ENCODE measurements at places on chromosomes 2 and 18. TPM values are rescaled to one million over a fixed set of nuclear protein-coding genes. Genes with fewer than 3 reads are reported as not detected.

GRCh38 chr2:185978634-185979407, 240.2 kb downstream of the FSIP2 start:
- DNase-seq: no peak

DNA sequence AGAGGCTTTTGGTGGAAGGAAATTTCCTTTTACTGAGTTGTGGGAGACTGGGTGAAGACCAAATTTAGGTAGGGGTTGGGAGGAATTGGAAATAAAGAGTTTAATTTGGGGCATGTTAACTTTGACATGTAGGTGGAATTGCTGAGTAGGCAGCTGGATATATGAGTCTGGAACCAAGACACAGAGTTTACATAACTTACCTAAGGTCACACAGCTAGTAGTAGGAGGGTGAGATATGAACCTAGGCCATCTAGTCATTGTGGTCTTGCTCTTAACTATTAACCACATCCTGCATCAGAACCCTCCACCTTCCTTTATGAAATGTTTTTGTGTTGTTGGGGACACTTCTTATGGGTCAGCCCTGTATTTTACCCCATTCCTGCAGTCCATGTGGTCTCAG, 113.1 kb downstream of the ICOS start:
- no peak for DNase-seq

GRCh38 chr2:100321866-100322820, at the start of gene LONRF2:
Gene LONRF2, minus strand, starts transcription at chr2:100322501. Its CDS starts 408 bp downstream, at chr2:100322093.
- no peak for DNase-seq

DNA sequence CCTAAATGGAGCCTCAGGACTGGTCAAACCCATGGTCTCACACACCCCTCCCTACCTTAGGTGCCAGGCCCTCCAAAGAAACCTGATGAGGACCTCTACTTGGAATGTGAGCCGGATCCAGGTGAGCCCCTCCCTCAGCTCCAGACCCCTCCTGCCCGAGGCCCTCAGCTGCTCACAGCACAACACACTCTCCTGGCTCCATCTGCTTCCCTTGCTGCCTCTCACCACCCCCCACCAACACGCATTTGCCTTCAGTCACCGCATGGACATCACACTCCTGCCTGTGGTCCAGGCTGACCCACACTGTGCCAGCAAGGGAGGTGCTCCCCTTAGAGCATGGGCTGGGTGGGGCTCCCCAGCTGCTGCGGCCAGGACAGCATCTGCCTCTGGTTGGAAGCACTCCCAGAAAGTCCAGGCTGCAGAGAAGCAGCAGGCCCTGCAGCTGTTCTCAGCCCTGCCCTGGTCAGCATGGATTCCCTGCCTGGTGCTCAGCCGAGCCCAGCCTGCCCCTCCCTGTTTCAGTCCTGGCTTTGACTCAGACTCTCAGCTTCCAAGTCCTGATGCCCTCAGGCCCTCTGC, 15.1 kb downstream of the SH2D6 start:
- DNase-seq: no peak

- DNase-seq: no peak
These were observed 91.4 kb downstream of the RTN4 start for GRCh38 chr2:54958717-54959371.

DNA sequence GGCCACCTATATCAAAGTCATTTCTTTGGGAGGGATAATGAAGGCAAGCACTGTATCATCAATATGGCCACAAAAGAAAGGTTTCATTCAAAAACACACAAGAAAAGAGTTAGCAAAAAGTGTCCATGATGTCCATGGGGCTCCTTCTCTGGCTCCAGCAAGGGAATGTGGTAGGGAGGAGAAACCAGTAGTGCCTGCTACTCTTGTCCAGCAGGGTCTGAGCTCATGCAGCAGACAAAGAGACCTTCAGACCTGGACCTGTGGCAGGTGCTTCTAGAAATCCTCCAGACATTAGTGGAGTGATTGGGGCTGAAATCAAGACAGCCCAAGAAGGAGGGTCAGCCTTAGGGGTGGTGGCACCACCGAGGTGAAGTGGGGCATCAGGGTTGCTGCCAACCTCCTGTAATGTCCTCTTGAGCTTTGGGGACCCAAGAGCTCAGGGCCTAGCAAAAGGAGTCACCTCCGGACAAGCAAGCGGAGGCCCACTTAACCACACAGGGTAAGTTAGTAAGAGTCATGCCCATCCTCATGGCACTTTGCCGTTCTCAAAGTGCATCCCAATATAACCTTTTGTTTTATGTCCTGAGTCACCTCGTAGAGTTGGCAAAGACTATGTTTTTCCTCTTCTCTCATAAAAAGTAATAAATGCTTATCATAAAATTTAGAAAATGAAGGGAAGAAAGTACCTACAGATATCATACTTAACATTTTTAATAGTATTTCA, 112.6 kb upstream of the YPEL5 start:
- DNase-seq: no peak

DNA sequence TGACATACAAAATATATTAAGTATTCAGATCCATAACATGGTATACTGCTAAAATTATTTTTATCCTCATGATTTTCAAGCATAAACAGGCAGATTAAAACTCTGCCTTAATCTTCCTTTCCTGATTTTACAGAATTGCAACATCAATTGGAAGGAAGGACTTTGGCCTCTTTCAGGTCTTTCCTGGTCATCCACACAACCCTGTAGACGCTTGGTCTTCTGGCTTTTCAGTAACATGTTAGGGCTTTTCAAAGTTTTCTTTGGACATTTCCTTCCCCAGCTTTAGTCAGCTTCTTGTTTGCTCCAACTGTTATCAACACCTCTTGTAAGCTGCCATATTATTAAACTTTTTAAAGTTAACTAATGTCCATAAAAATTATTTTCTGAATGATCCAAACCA, 1364.9 kb upstream of the NRXN1 start:
- DNase-seq: no peak

DNA sequence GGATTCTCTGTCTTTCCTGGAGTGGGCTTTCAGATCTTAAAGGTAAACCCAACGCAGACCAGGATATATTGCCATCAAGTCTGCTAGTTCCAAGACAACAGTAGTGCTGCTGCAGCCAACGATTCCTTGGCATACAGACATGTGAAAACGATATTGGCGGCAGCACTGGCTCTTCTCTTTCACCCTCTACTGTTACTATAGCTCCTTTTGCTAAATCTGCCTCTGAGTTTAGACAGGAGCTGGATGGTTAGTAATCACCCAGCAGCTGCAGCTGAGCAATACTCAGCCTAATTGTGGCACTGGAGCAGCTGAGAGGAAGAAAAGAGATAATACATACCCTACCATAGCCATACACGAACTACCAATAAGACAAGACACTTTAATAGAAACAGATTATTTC, 4.0 kb downstream of the YES1 start:
- no peak for DNase-seq

- no peak for DNase-seq
These were observed 3.9 kb upstream of the NPPC start for GRCh38 chr2:231929961-231930592.

- DNase-seq: no peak
These were observed 77.4 kb downstream of the RTP5 start for GRCh38 chr2:241947004-241947350.

- DNase-seq: no peak
These were observed 3.9 kb downstream of the MAP3K19 start for GRCh38 chr2:135043345-135043744.

DNA sequence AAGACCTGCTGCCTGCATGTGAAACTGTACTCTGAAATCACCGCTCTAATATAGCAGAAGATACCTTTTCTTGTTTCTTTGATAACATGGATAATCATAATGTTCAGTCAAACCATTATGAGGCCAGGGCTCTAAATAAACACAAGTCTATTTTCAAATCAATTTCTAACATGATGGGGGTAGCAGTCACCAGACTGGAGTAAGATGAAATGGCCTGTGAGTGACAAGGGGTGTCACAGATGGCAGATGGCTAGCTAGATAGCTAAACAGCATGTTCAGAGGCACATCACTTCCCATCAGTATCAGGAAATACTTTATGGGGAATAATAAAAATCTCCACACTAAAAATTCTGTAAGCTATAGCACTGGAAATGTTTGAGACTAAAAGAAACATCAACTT, 14.0 kb downstream of the MBD2 start:
- DNase-seq: no peak

DNA sequence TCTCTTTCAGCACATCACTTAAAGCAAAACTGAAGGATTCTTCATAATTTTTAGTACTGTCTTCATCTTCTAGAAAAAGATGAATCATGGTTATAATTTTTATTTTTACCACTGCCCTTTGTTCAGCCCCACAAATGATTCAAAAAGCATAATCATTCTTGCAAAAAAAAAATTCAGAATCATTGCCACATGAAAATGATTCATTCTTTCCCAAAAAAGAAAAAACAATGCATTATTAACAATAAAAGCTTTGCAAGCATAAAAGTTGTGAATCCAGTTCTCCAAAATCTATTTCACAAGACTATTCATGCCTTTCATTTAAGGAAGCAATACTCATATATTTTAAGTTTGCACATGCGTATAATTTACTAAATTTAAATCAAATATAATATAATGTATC, 204.8 kb downstream of the RBM43 start:
- DNase-seq: no peak

DNA sequence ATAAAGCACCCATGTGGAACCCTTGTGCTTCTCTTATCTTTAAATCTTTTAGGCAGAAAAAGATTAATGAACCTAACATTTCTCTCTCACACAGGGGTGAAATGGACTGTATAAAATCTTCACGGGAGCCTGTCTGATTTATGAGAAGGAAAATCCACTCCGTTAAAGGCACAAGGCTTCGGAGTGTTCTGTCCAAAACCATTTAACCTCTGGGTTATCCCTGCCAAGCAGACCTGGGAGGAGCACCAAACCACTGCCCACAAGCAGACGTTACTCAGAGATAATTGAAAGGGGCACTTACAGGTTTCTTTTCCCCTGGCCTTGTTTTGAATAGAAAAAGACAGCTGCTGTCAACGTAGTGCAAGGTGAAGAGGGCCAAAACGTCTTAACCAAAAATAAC, 184.4 kb upstream of the DOK6 start:
- DNase-seq: no peak

- no peak for DNase-seq
These were observed 3.9 kb downstream of the DTNB start for GRCh38 chr2:25669520-25669919.

GRCh38 chr18:79788734-79789085, 9.0 kb upstream of the KCNG2 start:
- DNase-seq: no peak

DNA sequence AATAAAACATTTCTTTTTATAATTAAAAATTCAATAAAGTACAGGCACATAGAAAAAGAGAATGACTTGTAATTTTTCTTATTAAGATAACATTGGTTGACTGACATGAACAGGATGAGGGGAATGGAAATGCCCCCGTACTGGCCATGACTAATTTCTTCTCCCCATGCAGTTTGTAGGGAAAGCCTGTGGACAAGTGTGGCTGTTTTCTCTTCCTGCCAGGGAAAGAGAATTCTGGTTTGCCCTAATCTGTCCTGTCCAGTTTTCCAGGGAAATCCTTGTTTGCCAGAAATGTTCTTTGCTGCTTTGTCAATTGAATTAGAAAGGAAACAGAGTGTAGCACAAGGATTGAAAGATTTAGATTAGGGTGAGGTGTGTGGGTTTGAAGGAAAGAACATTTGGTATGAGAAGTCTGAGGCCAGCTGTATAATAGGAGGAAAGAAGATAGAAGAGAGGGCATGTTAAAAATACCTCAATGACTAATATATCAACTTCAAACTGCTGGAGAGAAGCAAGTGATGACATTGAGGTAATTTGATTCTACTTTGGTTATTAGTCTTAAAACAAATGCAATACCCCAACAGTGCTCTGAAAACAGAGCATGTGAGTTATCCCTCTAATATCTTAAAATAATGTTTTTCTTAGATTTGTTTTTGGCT, 593.9 kb upstream of the ZNF804A start:
- no peak for DNase-seq

GRCh38 chr18:77949355-77949973, 699.8 kb downstream of the GALR1 start:
- DNase-seq: no peak

DNA sequence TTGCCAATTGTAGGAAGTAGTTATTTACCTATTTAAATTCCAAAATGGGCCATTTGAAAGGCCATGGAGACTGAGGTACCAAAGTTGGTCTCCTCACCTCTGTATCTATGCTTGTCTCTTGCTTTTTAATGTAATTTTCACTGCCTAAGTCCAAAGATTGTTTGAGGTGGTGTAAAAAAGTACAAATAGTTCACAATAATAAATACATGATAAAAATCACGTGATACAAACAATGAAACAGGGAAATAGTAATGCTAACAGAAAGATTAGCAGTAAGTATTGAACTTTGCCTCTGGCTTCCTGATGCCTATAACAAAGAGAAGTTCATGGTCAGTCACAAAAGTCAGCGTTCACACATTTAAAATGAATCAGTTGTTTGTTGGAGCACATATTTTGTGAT, 67.6 kb downstream of the CNTNAP5 start:
- no peak for DNase-seq

GRCh38 chr2:21333684-21334083, 209.9 kb downstream of the TDRD15 start:
- no peak for DNase-seq

GRCh38 chr2:101782427-101782792, 84.9 kb downstream of the MAP4K4 start:
- DNase-seq: no peak

- no peak for DNase-seq
These were observed 91.1 kb upstream of the SKOR2 start for GRCh38 chr18:47342566-47342965.

Gene HS6ST1
- total RNA-seq: 68.4 TPM

Gene FBXO36
- total RNA-seq: 2.8 TPM

Gene IL1B
- total RNA-seq: not detected

Gene KLF7
- 1.9 TPM for total RNA-seq

Gene SFTPB
- total RNA-seq: not detected

Gene DNAJC5G
- not detected for total RNA-seq

Gene CKAP2L
- 9.5 TPM for total RNA-seq

Gene NDUFS1
- 396 TPM for total RNA-seq

All from HepG2 (cell line).